ENCODE measurements at places on chromosomes 7 and 10. TPM values are rescaled to one million over a fixed set of nuclear protein-coding genes. Genes with fewer than 3 reads are reported as not detected.

CTBP2 gene
- total RNA-seq: 103 TPM

RNF148 gene
- not detected for total RNA-seq

SPAM1 gene
- total RNA-seq: not detected

FAM131B gene
- 0.49 TPM for total RNA-seq

PNLIPRP1 gene
- not detected for total RNA-seq

SOSTDC1 gene
- total RNA-seq: not detected

ECHS1 gene
- 148 TPM for total RNA-seq

ZNF786 gene
- total RNA-seq: 6.4 TPM

SRRM3 gene
- 10.0 TPM for total RNA-seq

EVX1 gene
- not detected for total RNA-seq

PRLHR gene
- not detected for total RNA-seq

CLEC5A gene
- not detected for total RNA-seq

CUBN gene
- 0.06 TPM for total RNA-seq

PDZD7 gene
- total RNA-seq: 1.4 TPM

DNAH11 gene
- total RNA-seq: 0.15 TPM

VSTM4 gene
- total RNA-seq: 0.35 TPM
